ENCODE measurements at places on chromosomes 12 and 14.

DNA sequence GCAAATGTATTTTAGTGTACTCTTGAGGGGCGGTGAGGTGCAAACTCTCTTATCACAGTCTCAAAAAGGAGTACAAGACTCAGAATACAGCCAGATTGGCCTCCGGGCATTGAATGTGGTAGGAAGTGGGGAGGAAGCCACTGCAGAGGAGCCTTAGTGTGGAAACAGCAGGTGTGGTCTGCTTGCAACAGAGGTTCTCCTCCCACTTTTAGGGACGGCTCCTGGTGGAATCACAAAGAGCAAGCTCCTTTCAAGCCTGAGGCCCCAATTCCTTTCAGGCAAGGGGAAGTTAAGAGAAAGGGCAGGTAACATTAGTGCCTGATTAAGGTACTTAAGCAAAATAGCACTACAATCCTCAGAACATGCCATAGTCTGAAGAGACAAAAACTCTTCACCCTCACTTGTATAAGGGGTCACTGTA is 23.7 kb upstream of the SLC2A3 start:
- no peak for DNase-seq

DNA sequence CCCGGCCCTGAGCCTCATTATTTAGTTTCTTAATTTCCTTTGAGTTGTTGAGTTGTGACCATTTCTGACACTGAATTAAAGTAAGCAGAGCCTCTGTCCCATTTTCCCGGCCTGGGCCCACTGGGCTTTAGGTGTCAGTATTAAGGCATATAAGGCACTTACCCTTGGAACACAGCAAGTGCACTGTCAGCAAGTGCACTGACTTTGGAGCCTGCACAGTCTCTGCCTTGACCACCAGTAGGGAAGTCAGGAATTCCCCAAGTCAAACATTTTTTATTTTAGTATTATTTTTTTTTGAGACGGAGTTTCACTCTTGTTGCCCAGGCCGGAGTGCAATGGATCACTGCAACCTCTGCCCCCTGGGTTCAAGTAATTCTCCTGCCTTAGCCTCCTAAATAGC is 56.6 kb downstream of the MAX start:
- DNase-seq = no peak

DNA sequence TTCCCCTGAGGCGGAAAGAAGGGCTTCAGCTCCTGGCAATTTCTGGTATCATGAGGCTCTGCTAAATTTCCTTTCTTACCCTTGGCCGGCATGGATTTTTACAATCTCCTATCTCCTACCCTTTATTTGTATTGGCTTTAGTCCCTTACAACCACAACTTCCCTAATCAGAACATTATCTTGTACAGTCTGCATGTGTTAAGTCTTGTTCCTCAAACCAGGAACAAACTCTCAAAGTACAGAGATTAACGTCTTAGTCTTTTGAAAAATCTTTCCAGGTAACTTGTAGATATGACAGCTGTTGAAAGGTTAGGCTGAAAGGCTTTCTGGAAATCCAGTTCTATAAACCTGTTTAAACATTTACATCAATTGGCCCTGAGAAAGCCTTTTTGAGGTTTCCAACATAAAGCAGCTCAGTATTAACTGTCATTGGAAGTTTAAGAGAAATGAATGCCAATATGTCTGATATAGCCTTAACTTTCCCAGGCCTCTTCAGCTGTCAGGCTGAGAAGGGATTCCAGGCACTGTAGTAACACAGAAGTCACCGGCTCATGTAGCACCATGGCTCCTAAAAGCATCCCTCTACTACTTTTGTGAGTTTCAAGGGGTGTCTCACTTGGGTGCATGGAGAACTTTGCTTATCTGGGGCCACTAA is 360.5 kb downstream of the FUT8 start:
- no peak for DNase-seq

GRCh38 chr12:48998497-48999353 is 450 bp downstream of the DDN start:
- DNase-seq = no peak

DNA sequence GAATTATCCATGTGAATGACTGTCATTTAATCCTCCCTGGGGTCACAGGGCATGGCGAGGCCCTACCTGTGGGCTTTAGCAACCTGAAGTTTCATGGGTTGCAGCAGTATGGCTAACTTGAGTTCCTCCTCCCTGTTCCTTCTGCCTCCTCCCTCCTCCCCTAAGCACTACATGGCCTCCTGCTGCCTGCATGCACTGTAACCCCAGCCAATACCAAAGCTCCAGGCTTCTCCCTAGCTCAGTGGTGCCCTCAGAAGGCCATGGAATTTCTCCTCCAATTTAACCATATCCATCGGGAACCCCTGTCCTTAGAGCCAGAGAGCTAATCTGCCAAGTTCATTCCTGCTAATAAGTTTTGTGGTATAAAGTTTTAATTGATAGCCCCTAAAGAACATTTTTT is 95.1 kb downstream of the NT5DC3 start:
- DNase-seq = no peak

- DNase-seq = no peak
These were observed 33.3 kb upstream of the CCND2 start for GRCh38 chr12:4240161-4240783.

- DNase-seq = no peak
These were observed 68.2 kb downstream of the DAD1 start for GRCh38 chr14:22520796-22521195.

DNA sequence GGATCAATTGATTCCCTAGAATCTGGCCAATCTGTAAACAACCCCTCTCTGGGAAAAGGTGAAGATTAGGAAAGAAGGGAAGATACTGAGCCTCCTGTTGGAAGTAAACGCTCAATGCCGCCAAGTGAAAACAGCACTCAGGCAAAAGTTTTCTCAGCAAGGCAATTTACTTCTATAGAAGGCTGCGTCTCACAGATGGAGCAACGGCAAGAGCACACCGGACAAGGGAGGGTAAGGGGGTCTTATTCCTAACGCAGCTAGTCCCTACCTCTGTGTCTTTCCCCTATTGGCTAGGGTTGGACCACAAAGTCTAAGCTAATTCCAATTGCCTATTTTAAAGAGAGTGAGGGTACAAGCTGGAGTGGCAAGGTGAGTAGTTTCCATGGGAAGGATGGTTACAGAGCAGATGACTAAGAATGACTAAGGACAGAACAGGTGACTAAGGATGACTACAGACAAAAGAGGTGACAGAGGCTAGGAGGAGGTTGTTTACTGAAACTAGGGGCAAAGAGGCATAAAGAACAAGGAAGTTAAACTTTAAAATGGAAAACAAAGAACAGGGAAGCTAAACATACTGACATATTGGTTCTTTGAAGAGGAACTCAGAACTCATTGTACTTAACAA is 5.6 kb upstream of the TTC9 start:
- DNase-seq = no peak

GRCh38 chr12:29612912-29613311 is 115.4 kb upstream of the OVCH1 start:
- no peak for DNase-seq

Data from right renal cortex interstitium (tissue), 3 donors.